ENCODE measurements at places on chromosomes 7 and 10.

GRCh38 chr10:35885076-35885475 lies 243.0 kb upstream of the FZD8 start:
- no peak for DNase-seq

- no peak for DNase-seq
Measured at GRCh38 chr10:113627836-113628235, 36.0 kb downstream of the NRAP start.

DNA sequence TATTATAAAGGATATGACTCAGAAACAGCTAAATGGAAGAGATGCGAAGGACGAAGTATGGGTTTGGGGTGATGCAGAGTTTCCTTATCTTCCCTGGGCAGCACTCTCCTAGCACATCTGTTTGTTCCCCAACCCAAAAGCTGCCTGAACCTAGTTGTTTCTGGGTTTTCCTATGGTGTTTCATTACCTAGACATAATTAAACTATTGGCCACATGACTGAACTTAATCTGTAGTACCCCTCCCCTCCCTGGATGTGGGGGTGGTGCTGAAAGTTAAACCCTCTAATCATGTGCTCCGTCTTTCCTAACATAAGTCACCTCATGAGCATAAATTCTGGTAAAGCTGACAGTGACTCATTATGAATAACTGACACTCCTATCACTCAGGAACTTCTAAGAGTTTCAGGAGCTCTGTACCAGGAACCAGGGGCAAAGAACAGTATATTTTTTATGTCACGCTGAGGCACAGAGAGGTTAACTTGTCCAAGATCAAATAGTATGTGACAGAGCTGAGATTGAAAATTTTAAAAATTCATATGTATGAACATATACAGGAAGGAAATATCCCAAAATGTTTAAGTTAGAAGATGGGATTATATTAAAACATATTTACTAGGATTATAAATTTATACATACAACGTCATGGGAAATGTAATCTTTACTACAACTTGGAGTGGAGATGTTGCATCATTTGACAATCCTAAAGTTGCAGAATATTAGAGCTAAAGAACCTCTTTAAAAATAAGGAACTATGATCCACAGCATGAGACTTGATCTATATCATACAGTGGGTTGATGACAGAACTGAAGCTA lies 4.8 kb downstream of the STRIP2 start:
- no peak for DNase-seq

DNA sequence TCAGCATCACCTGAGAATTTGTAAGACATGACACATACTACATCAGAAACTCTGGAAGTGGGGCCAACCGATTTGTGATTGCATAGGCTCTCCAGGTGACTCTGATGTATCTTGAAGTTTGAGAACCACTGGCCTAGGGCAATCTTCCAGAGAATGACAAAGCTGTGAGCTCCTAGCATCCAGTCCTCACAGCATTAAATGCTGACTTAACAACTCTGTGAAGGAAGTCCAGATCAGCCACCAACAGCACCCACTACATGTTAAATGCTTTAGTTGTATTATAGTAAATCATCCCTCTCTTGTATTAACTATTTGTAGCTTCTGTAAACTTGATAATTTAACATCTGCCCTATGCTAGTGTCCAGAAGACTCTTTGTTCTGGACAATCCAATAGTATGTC lies 636.5 kb upstream of the STEAP1 start:
- DNase-seq, result no peak

DNA sequence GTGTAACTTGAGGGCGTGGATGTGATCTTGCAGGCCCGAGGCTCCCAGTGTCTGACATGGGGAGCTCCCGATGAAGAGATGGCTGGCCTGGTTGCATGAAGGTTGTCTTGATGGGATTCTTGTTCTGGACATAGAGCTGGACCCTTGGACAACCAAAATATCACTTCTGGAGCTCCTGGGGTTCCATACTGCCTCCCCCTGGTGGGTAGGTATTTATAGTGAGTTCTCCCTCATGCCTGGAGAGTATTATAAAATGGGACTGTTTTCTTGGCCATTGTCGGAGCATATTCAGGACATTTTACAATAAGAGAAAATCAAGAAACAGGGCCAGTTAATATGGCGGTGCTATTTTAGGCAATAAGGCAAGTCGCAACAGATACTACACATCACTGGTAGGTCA lies 32.6 kb upstream of the GIMAP8 start:
- no peak for DNase-seq

DNA sequence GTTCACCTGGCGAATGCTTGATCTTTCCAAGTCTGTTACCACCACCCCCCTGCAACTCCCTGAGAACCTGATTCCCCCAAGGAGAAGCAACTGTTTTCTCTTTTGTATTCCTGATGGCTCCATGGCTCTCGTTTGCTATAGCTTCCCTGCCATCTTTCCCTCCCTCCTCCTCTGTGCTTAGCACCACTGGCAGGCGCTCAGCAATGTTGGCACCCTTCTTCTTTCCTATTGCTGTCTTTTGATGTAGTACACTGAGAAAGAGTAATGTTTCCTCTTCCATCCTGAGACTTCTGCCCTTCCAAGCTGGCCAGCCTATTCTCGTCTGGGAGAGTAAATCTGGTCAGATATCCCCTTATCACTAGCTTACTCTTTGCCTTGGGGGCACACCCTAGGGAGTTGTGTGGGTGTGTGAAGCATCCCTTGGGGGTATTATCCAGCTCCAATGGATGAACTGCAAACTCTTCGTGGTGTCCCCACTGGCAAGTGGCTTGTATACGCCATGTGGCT lies 74.0 kb downstream of the BMPER start:
- DNase-seq, result no peak

GRCh38 chr10:13803566-13804554 lies 217.1 kb downstream of the PRPF18 start:
- DNase-seq, result no peak

GRCh38 chr10:18279173-18279572 lies 138.9 kb downstream of the CACNB2 start:
- DNase-seq, result no peak

DNA sequence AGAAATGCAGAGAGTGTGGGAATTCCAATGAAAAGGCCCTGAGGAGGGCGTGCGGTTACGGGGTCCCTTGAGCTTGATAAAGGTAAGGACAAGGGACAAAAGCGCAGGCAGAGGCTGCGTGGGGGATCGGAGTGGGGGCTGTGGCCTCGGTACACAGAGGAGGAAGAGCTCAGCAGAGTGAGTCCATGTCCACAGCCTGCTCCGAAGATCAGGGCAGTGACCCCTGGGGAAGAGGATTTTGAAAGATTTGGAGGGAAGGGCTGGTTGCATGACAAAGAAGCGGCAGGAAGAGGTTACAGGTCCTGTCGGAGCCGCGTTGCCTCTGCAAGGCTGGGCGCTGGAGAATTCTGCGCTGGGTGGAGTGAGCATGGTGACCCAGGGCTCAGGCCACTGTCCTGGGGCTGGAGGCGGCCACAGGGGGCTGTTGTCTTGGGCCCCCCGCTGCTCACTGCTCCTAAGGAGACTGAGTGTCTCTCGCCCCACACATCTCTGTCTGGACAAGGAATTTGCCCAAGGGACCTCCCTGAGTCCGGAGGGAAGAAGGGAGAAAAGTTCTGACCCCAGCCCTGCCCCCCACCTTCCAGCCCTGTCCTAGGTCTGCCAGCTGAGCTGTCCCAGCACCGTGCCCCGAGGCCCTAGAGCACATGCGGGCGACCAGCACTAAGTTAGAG lies 69.8 kb upstream of the INSIG1 start:
- no peak for DNase-seq

DNA sequence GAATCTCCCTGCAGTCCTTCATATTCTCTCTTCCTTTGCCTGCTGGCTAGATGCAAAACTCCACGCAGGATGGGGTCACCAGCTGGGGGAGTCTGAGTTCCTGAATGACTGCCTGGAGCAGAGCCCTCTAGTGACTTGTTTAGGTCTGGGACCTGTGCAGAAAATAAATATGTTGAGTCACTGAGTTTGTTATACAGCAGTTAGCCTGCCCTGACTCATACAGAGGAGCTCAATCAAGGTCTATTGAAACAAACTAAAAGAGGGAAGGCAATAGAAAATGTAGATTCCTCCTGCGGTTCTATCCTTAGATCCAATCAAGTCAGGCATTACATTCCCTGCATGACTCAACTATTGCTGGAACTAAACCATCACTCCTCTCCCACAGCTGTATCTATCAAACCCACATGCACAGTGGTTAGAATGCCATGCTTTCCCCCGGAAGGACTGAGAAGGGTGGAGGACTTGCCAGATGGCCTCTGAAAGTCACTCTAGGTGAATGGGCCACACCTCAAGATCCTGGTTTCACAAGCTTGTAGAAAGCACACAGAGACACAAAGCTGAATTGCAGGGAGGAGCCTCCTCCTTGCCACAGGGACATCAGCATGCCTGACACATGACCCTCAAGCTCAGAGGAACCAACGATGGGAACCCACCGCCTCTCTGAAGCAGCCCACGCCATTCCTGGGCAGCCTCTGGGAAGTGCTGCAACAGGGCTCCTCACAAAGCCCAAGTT lies 73.9 kb downstream of the SH3PXD2A start:
- DNase-seq, result no peak

DNA sequence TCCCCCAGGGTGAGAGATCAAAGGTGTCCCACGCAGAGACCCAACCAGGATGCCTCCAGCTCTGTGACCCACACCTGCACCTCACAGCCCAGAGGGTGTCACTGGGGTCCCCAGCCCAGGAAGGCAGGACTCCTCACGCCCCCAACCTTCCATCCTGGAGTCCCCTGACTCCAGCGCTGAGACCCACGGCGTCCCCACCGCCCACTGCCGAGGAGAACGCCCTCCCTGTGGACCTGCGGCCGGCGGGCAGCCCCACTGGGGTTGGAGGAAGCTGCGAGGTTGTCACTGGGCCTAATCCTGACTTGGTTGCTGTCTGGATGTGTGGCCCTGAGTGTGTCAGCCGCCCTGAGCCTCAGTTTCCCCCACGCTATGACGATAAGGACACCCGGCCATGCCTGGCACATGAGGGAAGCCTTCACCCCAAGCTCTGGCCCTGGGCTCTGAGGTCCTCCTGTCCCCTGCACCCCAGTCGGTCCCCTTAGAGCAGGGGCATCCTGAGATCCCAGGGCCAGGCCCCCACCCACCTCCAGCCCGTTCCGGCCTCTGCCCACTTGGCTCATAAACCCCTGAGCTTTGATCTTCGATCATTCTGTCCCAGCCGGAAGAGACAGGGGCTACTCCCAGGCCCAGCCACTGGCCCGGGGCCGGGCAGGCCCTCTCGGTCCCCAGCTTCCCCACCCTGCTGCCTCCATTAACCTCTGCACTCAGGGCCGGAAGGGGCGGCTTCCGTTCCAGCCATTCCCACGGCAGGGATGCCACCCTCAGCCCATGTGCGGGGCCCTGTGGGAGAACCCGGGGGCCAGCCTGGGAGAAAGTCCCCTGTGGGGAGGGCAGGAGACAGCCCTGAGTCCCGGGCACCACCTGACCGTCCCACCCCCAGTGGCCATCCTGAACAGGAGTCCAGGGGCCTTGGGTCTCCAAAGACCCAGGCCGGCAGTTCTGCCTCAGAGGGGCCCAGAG lies 113.2 kb downstream of the MICALL2 start:
- no peak for DNase-seq

DNA sequence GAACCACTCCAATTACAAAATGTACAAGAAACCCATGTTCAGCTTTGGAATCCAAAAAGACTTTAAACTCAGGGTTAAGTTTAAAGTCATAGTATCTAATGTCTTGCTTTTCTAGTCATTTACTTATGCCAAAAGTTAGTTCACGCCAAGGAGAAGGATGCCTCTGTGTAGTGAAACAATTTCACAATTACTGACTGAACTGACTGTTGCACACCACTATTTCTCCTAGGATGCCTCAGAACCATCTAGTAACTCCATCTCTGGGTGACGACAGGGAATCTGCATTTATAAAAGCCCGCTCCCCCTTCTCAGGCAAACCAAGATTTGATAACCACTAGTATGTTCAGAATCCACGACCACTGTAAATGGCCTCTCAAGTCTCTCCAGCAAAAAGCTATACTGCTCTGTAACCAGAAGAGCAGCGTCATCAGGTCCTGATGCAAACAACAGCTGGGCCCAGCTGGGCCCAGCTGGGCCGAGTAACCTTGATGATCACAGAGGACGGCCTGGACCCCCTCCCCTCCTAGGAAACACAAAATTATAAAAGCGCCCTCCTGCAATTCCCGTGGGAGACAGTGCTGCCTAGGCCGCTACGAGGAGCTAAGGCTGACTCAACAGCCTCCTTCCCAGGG lies 680 bp upstream of the ADO start:
- DNase-seq, result no peak

GRCh38 chr10:128964100-128964403 lies 503.0 kb upstream of the MGMT start:
- no peak for DNase-seq

- DNase-seq, result no peak
Measured at GRCh38 chr7:117531595-117532244, 51.9 kb downstream of the CFTR start.

- no peak for DNase-seq
Measured at GRCh38 chr10:3354174-3354900, 181.8 kb upstream of the PITRM1 start.
